ENCODE measurements at places on chromosomes 16 and 17. TPM values are rescaled to one million over a fixed set of nuclear protein-coding genes. Genes with fewer than 3 reads are reported as not detected.

DNA sequence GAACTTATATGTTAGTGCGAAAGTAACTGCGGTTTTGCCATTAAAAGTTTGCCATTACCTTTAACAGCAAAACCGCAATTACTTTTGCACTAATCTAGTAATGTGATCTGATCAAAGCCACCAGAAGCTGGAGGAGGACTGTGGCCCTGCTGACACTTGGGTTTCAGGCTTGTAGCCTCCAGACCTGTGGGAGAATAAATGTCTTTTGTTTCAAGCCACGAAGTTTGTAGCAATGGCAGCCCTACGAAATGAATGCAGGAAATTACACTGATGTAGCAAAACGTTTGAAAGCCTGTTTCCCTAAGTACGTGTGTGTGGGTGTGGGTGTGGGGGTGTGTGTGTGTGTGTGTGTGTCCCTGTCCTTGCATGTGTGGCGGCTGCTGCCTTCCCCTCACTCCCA is 66.6 kb downstream of the WSB1 start:
- peaks cover 18% of the 10 kb centered on the region for H3K4me1 ChIP-seq
- peaks cover 3% of the 10 kb centered on the region for H3K27me3 ChIP-seq
- no peak overlapping the region for H3K27ac ChIP-seq
- DNase-seq = no peak
- H3K4me3 ChIP-seq = no peak overlapping the region

DNA sequence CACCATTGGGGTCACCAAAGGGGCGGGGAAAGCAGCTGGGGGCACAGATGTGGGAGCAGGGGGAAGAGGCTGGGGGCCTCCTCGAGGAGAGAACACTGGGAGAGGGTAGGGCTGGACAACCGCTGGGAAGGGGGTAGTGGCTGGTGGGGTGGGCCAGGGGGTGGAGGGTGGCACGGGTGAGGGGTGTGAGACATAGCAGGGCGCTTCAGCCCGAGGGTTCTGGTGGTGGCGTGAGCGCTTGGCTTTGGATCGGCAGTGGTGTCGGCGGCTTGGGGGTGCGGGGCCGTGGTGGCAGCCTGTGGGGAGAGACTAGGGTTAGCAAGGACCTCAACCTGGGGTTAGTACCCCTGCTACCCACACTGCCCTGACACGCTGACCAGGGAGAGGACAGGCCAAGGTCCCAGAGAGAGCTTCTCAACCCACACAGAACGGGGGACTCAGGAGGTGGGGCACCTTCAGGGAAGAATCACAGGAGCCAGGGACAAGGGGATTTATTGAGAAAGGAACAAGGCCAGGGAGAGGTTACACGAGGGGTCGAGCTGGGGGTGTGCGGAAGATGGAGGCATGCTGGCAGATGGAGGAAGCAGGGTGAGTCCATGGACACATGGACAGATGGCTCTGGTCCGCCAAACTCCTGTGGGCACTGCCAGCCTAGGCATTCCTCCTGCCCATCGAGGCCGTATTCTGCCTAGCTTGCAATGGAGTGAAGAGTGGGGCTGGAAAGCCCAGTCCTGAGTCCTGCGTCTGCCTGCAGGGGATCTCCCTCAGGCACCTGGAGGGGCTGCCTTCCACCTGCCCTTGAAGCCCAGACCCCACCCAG is 8.4 kb downstream of the PER1 start:
- H3K27me3 ChIP-seq = peaks cover 18% of the 10 kb centered on the region
- H3K4me3 ChIP-seq = peak overlapping the region; percentile 42
- no peaks in the 10 kb centered on the region for H3K4me1 ChIP-seq
- no peak for DNase-seq
- H3K27ac ChIP-seq = no peak overlapping the region

DNA sequence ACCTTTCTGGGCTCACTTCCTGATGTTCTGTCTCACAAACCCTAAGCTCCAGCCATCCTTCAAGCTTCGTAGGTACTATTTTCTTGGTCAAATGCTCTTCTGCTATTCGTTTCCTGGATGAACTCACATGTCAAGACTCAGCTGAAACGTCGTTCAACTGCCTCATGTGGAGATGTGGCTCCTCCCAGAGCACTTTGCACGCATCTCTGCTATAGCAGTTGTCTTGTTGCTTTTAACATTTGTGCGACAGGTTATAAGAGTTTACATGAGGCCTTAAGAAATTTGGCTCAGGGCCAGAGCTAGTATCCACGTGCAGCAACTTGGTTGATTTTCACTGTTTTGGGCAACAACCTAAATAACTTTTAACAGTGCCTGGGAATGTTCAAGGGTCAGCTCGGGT is 2.8 kb upstream of the KRT40 start:
- H3K36me3 ChIP-seq = no peaks in the 10 kb centered on the region
- no peaks in the 10 kb centered on the region for H3K27me3 ChIP-seq
- H3K4me1 ChIP-seq = peaks cover 19% of the 10 kb centered on the region
- H3K4me3 ChIP-seq = no peak overlapping the region

Gene PYDC1
- not detected for total RNA-seq

DNA sequence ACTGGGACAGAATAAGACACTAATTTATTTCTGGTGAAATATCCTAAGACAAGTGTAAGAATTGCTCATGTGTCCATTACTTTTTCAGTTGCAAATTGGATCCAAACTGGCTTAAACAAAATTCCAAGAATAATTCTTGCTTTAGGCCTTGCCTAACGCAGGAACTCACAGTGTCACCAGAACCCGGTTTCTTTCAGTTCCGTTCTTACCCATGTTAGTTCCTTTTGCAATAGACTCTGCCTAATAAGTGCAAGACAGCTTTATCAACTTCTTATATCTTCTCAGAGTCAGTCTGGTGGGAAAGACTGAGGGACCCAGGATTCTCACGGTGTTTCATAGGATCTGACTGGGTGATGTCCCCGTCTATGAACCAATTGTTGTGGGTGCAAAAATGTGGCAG is 24.7 kb downstream of the GDE1 start:
- H3K4me3 ChIP-seq = no peak overlapping the region
- H3K27ac ChIP-seq = no peak overlapping the region
- no peak for DNase-seq

Gene ACSM3
- total RNA-seq = 10.3 TPM

Gene PLK1
- total RNA-seq = 16.0 TPM

DNA sequence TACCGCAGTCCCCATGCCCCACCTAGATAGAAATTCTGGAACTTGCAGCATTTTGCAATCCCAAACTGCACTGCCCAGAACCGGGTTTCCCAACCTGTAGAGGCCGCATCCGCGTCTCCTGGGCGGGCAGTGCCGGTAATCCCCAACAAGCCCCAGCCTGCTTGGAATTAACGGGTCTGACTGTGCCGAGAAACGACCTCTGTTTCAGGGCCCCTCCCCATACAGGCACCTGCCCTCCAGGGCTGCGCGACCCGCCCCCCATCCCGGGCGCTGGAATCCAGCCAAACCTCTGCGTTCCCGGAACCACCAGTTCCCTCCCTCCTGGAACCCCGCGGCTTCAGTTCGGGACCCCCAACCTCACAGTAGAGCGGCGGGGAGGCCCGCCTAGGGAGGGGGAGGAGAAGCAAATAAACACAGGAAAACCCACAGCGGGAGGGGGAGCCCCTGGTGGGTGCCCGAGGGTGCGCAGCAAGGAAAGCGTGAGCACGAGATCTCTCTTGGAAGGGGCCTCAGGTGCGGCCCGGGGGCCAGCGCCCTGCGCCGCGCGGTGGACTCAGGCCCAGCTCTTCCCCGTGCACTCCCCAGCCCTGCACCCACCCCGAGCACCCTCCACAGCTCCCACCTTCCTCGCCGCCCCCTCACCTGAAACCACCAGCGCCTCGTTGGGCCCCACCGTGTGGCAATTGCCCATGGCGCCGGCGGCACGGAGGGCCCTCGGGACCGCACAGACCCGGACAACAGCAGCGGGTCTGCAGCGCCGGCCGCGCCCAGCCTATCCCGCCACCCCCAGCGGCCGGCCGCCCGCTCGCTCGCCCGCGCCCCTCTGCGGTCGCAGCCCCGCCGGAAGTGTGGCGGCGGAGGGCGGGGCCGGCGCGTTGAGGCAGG is at the start of gene FLOT2:
TSS of gene FLOT2 (minus strand) at position 850 of the 885 bp plus-strand sequence. CDS start at position 691, 159 bp downstream.
- H3K36me3 ChIP-seq = peaks cover 9% of the 10 kb centered on the region
- peaks cover 10% of the 10 kb centered on the region for H3K27me3 ChIP-seq
- H3K4me3 ChIP-seq = peak within 1 kb of the TSS; percentile 93
- peak; percentile 60 for DNase-seq

GRCh38 chr16:3518292-3518985 is 17.6 kb downstream of the CLUAP1 start:
- peaks cover 4% of the 10 kb centered on the region for H3K4me1 ChIP-seq
- H3K27ac ChIP-seq = no peak overlapping the region
- DNase-seq = no peak
- peaks cover 1% of the 10 kb centered on the region for H3K27me3 ChIP-seq
- H3K4me3 ChIP-seq = no peak overlapping the region
- peaks cover 27% of the 10 kb centered on the region for H3K36me3 ChIP-seq

- no peaks in the 10 kb centered on the region for H3K36me3 ChIP-seq
- H3K4me3 ChIP-seq = peak overlapping the region; percentile 42
- peaks cover 7% of the 10 kb centered on the region for H3K27me3 ChIP-seq
- H3K4me1 ChIP-seq = peaks cover 53% of the 10 kb centered on the region
- peak; percentile 72 for DNase-seq
Measured at GRCh38 chr17:64707050-64707591, 45.0 kb upstream of the SMURF2 start.

DNA sequence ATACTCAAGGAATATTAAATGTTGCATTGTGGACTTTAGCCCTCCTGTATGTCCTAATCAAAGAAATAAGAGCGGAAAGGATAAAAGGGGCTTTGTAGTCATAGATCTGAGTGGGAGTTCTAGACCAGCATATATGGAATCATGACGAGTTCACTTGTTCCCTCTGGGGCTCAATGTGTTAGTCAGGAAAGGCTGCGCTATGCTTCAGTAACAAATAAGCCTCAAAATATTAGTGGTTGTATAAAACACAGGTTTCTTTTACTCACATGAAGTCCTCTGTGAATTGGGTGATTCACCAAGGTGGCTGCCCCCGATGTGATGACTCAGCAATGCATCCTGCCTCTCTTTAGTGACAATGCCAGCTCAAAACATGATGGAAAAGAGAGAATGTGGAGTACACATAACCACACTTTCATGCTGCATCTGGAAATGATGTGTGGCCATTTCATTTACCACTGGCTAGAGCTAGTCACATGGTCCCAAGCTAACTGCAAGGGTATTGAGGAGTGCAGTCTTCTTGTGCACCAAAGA is 63.3 kb upstream of the IRX5 start:
- no peaks in the 10 kb centered on the region for H3K4me1 ChIP-seq
- DNase-seq = no peak
- H3K27me3 ChIP-seq = peaks cover 2% of the 10 kb centered on the region
- H3K27ac ChIP-seq = no peak overlapping the region
- H3K4me3 ChIP-seq = no peak overlapping the region
- no peaks in the 10 kb centered on the region for H3K36me3 ChIP-seq

DNA sequence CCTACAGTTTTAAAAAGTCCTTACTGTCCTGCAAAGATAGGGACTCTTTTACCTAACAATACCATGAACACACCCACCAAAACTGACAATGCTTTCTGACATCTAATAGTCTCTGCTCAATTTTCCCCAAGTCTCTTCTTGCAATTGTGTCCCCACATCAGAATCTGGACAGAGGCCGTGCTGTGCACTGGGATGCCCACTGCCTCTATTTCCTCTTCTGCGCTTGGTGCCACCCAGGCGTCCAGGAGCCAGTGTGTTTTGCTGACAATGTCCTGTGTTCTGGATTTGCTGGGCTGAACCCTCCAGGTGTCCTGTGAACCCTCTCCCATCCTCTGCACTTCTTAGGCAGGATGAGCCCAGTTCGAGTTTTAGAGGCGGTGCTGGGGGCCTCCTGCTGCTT is 6.4 kb upstream of the ARHGDIA start:
- peaks cover 4% of the 10 kb centered on the region for H3K36me3 ChIP-seq
- no peaks in the 10 kb centered on the region for H3K4me1 ChIP-seq
- H3K27me3 ChIP-seq = peaks cover 1% of the 10 kb centered on the region
- no peak for DNase-seq
- no peak overlapping the region for H3K27ac ChIP-seq
- H3K4me3 ChIP-seq = peak overlapping the region; percentile 39

- no peak overlapping the region for H3K4me3 ChIP-seq
- peaks cover 12% of the 10 kb centered on the region for H3K36me3 ChIP-seq
- peaks cover 5% of the 10 kb centered on the region for H3K27me3 ChIP-seq
- peaks cover 17% of the 10 kb centered on the region for H3K4me1 ChIP-seq
Measured at GRCh38 chr17:81027038-81027437, 7.9 kb upstream of the BAIAP2 start.

Gene SNAI3
- 2.6 TPM for total RNA-seq

DNA sequence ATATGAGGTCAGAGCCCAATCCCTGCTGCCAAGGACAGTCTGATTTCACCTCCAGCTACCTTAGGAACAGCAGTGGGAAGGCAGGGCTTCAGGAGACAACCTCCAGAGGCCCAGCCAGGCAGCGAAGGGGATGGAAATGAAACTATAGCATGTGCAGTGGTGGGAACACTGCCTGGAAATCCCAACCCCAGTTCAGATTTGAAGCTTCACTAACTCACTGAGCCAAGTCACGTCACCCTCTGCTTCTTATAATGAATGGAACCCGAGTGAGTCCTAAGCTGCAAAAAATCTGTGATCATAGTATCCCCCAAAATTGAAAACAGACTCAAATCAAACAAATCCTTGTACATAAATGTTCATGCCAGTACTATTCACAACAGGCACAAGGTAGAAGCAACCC is 36.0 kb upstream of the SLC39A11 start:
- no peaks in the 10 kb centered on the region for H3K36me3 ChIP-seq
- H3K27ac ChIP-seq = no peak overlapping the region
- H3K4me3 ChIP-seq = no peak overlapping the region
- H3K27me3 ChIP-seq = peaks cover 2% of the 10 kb centered on the region
- DNase-seq = no peak

DNA sequence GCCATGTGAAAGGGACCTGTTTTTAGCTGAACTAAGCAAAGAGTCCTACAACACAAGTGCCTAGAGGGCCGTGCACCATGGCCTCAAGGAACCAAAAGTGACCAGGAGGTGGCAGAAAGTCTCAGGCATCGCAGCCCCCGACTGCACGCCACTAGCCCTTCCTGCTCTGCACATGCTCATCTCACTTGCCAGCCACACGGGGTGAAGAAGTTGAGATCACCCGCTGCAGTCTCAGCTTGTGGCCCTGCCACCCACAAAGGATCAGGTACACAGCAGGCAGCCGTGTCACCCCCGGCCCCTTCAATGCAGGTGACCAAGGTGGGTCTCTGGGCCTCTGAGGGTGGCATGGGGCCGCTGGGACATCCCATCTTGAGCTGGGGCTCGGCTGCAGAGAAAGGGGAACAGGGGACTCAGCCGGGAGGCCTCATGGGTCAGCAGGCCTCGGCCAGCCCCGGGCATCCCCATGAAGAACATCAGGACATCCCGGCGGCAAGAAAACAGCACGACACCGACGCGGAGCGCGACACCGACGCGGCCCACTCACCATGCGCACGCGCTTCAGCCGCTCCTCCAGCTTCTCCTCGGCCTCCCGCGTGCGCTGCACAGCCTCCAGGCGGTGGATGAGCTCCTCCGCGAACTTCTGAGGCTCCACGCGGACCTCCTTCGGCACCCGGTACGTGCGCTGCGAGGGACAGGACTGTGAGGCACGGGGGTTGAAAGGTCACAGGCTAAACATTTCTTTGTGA is 21.0 kb downstream of the PDIA2 start:
- no peak overlapping the region for H3K27ac ChIP-seq
- H3K27me3 ChIP-seq = peaks cover 6% of the 10 kb centered on the region
- H3K4me1 ChIP-seq = no peaks in the 10 kb centered on the region
- no peak for DNase-seq
- peaks cover 5% of the 10 kb centered on the region for H3K36me3 ChIP-seq

All from endothelial cell (in vitro differentiated cells).